Cardiac fibroblast (primary cell): ENCODE measurements at places on chromosomes 3 and 15.
A peak's percentile ranks its signal among the peaks of the same experiment; 100 is the strongest.

- DNase-seq, result no peak
Observed at GRCh38 chr3:134901461-134901860, 106.4 kb downstream of the EPHB1 start.

DNA sequence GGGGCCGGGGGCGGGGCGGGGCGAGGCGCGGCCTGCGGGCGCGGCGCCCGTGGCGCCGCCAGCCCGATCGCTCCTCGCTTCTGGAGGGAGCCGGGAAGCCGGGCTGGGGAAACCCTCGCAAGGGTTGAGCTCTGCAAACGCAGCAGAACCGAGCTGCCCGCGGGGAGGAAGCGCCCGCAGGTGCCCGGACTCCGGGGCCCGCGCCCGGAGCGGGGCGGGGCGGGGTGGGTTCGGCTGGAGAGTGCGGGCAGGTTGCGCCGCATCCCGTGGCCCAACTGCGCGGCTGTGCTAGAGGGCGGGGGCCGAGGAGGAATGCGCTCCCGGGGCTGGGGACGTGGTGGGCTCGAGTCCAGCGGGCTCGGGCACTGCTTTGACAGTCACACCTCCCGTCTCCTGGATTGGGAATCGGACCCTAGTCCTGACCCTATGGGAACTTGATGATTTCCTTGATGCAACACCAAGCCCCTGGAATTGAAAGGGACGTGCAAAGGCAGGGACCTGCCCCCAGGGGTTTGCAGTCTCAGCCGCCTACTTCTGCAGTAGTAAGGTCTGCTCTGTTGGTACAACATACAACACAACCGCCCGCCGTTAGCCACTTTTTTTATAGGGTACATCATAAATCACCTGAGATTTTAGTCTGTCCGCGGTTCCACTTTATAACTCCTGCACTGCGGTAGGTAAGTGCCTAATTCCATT lies 34.3 kb downstream of the ZBTB38 start:
- peak; percentile 75 for DNase-seq

DNA sequence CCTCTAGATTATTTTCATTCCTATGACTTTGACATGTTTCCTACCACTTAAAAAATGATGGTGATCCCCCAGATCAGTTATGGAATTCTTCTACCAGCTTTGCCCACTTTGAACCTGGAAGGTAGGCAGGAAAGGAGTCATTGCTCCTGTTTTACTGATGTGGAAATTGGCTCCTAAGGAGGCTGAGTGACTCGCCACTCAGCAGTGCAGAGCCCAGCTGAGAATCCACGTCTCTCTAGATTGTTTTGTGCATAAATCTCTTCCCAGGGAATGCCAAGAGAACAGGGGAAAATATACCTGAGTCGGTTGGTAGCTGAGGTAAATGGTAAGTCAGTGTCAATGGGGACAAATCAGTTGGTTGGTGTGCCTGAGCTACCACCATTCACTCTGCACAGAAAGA lies 4.7 kb downstream of the LTF start:
- DNase-seq, result no peak

DNA sequence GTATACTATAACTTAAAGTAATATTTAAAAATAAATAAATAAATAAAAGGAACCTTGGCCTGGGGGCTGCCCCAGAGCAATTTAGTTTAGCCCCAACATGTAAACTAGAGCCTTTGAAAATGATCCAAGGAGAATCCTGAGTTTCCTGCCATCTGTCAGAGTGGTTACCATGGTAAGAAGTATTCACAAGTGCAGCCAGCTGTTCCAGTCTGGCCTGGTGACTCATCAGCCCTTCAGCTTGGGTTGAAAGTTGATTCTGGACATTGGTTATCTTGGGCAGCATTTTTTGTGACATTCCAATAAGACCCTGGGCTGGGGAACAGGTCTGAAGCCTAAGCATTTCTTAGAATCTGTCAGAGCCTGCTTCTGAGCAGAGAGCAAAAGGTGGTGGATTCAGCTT lies 72.7 kb upstream of the LRTM1 start:
- DNase-seq, result peak; percentile 85

DNA sequence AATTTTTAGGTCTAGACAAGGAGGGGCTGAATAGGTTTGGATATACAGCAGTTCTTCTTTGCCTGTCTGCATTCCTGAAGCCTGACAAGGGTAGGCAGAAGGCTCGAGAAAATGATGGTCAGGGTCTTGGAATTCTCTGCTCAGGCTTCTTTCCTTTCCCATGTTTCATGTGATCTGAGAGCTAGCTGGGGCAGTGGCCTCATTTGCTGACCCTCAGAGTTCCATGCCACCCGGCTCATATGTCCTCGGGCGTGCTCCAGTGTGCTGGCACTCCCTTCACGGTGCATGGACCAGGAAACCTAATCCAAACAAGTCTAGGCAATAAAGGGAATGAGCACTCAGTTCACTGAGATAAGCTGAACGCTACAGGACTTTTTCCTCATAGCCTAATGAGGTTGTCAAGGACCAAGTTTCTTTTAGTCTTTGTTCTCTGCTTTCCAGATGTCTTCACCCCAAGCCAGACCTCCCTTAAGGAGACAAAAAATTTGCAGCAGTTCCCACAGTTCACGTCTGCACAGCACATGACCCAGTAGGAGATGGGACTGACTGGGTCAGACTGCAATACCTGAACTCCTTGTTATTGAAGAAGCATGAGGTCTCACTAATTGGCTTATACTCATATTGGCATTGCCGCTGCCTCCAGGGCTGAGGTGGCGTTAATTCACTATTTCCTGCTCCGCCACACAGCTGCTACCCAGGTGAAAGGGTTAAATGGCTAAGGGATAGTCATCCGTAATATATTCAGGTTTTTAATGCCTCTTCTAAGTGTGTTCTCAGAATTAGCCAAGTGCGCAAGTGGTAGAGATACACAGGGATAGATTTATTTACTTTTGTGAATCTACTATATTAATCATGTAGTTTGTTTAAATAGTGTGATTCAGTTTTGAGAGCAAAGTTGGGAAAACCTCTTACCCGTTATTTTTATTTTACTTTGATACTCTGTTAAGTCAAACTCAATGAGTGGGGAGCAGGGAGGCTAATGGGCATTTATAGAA lies 15.3 kb upstream of the RTP4 start:
- DNase-seq, result no peak
